ENCODE measurements at places on chromosomes 16 and 17.

DNA sequence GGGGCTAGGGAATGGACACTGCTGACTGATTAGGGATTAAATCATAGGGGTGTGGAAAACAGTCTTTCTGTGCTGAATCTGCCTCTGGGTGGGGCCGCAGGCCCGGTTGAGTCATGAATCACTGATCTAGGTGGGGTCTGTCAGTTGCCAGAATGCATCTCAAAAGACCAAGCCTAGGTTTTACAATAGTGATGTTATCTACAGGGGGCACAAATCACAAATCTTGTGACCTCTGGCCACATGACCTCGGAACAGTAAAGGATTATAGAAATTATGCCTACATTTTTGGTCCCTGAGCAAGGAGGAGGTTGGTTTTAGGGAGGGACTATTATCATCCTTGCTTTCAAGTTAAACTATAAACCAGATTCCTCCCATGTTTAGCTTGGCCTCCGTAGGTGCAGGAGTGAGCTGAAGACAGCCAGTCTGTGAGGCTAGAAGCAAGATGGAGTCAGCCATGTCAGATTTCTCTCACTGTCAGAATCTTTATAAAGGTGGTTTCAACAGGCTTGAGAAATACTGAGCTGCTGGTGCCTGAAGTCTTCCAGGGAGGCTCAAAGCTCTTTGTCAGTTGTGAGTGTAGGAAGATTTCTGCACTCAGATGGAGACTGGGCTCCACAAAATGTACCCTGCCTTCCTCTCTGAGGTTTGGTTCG lies 12.9 kb downstream of the GNGT2 start:
- no peak for DNase-seq

DNA sequence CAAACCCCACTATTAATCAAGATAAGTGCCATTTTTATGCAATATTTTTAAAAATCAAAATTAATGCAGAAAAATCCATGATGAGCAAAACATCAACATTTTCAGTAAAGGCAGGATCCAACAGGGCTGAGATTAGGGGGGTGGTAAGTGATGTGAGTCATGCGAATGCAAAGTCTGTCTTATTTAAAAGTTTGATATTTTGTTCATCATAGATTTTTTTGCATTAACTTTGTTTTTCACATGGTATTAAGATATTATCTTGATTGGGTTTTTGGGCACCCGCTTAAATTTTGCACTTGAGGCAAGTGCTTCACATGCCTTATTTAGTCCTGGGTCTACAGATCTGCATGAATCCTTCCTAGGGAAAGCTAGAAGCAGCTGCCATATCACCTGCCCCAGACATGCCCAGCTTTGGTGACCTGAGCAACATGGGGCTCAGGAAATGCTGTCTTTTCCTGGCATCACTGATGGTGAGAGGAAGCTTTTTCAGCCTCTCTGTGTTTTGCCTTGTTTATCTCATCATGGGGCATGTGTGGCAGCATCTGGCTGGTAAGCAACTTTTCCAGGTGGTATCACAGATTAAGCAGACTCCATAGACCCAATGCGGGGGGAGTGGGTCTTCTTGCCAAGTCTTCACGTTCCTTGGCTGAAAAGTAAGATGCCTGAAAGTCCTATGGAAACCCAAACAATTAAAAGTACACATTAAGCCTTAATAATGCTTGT lies 57.6 kb upstream of the NFAT5 start:
- no peak for DNase-seq

GRCh38 chr16:14289692-14290340 lies 218.7 kb downstream of the MRTFB start:
- no peak for DNase-seq

- no peak for DNase-seq
Observed at GRCh38 chr17:2996810-2997670, 66.4 kb downstream of the OR1D5 start.

DNA sequence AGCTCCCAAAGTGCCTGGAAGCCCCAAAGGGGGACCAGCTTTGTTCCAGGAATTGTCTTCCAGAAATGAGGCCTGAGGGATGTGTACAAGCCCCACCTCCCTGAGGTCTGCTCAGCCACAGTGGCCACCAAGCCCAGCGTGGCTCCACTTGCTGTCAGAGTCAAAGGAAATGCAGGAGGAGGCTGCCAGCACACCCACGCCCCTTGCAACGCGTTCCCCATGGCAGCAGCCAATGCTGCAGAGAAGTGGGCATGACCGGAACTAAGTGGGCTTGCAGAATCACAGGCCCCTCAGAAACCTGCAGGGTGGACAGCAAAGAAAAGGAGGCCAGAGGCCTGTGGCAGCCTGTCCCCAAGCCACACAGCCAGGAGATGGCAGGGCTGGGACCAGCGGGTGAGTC lies 320.8 kb downstream of the FOXL1 start:
- no peak for DNase-seq

DNA sequence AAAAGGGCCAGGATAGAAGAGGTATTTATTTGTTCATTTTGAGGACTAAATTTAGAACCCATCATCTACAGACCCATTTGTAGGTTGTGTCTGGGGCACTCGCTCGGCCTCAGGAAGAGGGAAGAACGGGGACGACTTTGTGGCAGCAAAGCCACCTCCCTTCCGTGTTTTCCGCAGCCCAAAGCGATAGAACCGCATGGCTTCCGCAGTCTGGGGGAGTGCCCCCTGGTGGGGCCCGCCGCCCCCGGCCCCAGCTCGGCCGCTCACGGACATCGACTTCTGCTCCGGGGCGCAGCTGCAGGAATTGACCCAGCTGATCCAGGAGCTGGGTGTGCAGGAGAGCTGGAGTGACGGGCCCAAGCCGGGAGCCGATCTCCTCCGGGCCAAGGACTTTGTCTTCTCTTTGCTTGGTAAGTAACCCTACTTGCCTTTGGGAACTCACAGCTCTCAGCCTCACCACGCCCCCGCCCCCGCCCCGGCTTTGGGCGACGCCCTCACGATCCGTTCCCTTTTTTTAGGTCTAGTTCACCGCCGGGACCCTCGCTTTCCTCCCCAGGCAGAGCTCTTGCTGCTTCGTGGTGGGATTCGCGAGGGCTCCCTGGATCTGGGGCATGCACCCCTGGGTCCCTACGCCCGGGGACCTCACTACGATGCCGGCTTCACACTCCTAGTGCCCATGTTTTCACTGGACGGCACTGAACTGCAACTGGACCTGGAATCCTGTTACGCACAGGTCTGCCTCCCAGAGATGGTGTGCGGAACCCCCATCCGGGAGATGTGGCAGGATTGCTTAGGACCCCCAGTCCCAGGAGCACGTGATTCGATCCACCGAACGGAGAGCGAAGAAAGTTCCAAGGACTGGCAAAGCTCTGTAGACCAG lies 681 bp downstream of the TMEM102 start:
- no peak for DNase-seq

DNA sequence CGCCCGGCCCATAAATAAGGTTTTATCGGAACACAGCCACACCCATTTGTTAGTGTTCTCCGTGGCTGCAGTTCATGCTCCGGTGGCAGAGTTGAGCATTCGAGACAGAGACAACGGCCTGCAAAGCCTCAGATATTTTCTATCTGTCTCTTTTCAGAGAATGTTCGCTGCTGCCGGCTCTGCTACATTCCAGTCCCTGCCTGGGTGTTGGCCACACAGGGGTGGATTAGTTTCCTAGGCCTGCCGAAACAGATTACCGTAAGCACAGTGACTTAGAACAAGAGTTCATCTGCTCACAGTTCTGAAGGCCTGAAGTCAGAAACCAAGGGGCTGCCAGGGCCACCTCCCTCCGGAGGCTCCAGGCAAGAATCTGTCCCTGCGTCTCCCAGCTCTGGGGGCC lies 19.1 kb upstream of the GSG1L start:
- DNase-seq: no peak

DNA sequence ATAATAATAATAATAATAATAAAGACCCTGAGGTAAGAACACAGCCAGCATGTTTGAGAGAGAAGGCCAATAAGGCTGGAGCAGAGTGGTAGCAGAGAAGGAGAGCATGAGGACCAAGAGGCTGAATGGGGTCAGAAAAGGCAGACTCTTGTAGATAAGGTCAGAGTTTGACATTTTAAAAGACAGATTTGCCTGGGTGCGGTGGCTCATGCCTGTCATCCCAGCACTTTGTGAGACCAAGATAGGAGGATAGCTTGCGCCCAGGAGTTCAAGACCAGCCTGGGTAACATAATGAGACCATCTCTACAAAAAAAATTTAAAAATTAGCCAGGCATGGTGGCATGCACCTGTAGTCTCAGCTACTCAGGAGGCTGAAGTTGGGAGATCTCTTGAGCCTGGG lies 11.0 kb upstream of the WFIKKN2 start:
- DNase-seq: no peak

GRCh38 chr16:4245077-4245791 lies 3.4 kb upstream of the SRL start:
- DNase-seq: peak; percentile 37

DNA sequence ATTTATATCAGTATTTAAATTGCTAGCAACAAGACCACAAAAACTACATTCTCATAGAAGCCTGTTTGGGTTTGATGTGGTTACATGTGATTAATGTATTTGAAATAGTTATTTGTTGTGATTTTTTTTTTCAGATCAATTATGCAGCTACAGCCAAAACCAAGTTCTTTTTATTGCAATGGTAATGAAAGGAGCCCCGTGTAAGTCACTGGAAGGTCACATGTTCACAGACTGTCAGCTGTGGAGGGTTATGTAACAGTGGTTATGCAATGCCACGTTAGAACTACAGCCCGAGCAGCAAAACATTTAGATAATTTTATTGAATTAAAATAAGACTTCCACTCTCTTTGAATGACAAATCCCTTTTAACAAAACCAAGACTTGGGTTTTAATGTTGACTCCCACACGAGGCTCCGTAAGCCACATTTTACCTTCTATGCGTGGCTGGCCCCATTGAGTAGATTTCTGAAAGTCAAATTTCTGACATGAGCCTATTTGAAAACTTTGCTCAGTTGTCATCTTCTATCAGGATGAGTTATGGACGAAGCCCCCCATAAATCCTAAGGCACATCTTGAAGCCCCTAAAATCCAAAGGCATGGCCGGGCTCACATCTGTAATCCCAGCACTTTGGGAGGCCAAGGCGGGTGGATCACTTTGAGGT lies 41.8 kb upstream of the SEC14L1 start:
- DNase-seq: peak; percentile 81

GRCh38 chr16:10679921-10680320 lies 14.8 kb downstream of the TEKT5 start:
- no peak for DNase-seq

DNA sequence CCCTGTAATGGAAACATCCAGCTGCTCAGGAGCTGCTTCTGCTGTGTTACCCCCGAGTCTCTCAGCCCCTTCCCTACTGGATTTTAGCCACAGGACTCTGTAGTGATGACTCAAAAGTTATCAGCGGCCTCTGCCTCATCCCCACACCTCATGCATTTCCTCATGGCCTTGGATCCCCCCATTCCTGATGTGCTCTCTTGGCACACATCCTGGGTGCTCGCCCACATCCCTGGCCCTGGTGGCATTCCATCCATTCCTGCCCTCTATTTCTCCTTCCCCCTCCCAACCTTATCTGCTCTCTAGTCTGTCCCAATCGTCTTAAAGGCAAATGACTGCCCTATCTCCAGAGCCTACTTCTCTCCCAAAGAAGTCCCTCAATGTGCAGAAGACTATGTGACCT lies 24.6 kb downstream of the MARF1 start:
- peak; percentile 84 for DNase-seq

- peak; percentile 96 for DNase-seq
Observed at GRCh38 chr16:4935241-4935855, 1.6 kb downstream of the PPL start.

- no peak for DNase-seq
Observed at GRCh38 chr16:55574811-55575210, 8.3 kb downstream of the CAPNS2 start.

DNA sequence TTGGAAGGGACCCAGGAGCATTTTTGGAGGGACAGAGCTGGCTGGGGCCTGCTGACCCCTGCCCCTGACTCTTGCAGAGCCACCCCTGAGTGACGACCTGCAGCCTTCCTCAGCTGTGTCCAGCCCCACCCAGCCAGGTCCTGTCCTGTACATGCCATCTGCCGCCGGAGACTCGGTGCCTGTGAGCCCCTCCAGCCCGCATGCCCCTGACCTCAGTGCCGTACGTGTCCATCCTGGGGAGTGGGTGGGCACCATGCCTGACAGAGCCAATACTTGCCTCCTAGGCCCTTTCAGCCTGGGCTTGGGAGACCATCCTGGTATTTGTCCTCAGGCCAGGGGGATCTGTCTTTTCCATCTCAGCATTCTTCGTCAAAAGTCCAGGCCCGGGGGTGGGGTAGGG lies 27.5 kb downstream of the UNC13D start:
- DNase-seq: no peak

GRCh38 chr16:49959552-49960277 lies 65.3 kb upstream of the CNEP1R1 start:
- no peak for DNase-seq

GRCh38 chr17:54626146-54626703 lies 274.4 kb upstream of the TOM1L1 start:
- DNase-seq: no peak

DNA sequence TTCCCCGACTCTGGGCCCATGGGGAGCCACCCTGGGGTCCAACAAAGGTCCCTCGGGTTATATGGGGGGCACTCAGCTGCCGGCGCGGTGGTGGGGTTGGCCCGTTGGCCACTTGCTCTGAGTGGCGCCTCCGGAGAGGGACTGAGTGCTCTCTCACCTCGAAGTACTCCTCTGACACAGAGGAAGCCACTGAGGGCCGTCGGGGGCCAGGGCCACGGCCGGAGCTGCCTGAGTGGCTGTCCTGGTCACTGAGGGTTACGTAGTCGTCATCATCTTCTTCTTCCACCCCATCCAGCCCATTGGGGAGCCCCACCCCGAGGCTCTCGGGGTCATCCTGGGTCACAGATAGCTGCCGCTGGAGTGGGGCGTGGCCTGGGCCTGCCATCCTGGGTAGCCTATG lies 25.7 kb downstream of the SLC5A10 start:
- DNase-seq: no peak

DNA sequence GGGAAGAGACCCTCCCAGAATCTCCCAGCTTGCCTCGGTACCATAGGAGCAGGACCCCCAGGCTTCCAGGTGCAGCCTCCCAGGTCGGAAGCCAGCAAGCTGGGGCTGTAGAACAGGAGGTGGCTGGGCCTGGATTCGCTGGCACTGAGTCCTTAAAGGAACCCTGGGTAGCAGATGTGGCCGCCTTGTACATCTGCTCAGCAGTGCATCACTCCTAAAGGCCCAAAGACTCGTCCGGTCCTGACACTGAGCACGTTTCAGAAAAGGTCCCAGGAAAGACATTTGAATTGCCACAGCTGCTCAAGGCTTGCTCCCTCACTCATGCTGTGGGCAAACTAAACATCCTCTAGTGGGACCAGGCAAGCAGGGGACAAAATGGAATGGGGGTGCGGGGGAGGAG lies 172.8 kb downstream of the RAB11FIP4 start:
- DNase-seq: no peak

- no peak for DNase-seq
Observed at GRCh38 chr17:49342575-49342936, 19.5 kb downstream of the ZNF652 start.

- DNase-seq: no peak
Observed at GRCh38 chr17:43010667-43011308, 4.2 kb downstream of the IFI35 start.

Data from GM03348 (cell line).